Activated CD8-positive, alpha-beta T cell treated with anti-CD3 and anti-CD28 coated beads, Interleukin-2, amount 10 ng/mL, durations not matched to agents 7 days and 5 days (primary cell): ENCODE measurements at places on chromosomes 2 and 18.

- no peak for DNase-seq
These were observed 266.8 kb downstream of the ALPK2 start for GRCh38 chr18:58362027-58362575.

GRCh38 chr2:206520450-206520849 is 77.1 kb downstream of the ADAM23 start:
- DNase-seq: no peak

DNA sequence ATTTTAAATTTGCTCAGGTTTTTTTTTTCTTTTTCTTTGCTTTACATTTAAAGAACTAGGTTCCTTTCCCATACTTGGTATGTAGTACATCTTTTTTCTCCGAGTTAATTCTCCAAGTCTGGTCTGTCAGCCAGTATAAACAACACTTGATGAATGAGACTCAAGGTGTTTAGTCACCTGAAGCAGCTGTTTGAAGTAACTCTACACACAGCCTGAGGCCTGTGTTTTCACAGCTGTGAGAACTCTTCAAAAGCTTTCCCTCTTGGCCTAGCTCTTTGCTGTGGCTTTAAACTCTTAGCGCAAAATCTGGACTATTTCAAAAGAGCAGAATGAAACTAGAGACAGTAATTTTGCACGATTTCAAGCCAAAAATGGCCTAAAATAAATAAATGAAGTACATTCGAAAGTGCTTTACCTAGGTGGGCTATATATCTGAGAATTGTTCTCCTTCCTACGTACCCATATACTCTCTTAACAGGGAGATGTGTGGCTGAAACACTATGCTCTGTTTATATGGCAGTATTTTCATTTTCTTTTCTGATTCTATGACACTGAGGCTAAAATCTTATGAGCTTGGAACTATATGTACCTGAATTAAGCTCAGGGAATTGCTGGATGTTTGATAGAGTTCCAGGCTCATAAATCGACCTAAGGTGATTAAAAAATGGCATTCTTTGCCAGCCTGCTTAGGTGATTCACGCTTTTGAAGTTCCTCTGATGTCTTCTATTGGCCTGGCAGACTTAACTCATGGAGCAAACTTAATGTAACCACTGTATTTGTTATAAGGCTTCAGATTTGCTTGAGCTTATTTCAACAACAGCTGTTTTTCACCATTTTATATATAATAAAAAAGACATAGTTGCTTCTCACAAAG is 1044.1 kb upstream of the ZEB2 start:
- DNase-seq: no peak

GRCh38 chr18:35697869-35698268 is 116.3 kb downstream of the GALNT1 start:
- DNase-seq: no peak

DNA sequence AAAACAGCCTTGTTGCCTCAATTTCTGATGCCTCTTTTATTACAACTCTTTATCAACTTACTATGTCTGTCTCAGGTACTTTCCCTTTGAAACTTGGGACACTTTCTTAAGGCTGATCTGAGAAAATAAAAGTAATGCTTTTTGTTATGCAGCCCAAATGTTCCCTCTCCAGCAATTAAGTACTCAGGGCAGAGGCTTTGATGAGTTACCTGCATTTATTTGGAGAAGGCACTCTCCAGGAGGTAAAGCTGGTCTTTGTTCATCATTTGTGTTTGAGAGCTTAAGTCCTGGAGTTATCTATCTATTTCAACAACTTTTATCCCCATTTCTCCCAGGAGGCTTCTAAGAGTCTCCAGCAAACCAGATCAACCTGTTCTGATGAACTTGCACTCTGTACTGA is 259.2 kb downstream of the ASXL3 start:
- DNase-seq: no peak

GRCh38 chr2:217842017-217842416 is 160.8 kb downstream of the TNS1 start:
- no peak for DNase-seq

- no peak for DNase-seq
These were observed 60.4 kb upstream of the COPS8 start for GRCh38 chr2:237025090-237025865.

- DNase-seq: no peak
These were observed 135.6 kb upstream of the KLHL29 start for GRCh38 chr2:23249348-23249747.

DNA sequence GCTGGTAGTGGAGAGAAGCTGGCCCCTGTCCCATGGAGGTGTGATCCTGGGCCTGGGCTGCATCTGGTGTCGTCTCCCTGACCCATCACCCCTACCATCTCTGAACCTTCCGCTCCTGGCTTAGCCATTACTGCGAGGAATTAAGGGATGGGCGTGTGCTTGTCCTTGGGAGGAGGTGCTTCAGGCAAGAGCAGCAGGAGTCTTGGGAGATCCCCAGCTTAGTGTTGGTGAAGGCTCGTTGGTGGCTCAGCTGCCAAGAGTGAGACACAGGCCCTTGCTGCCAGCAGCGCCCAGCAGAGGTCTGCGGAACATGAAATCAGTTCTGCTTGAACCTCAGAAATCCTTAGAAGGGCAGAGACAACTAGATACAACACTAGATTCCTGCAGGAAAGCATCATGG is 59.9 kb upstream of the TGFA start:
- no peak for DNase-seq

DNA sequence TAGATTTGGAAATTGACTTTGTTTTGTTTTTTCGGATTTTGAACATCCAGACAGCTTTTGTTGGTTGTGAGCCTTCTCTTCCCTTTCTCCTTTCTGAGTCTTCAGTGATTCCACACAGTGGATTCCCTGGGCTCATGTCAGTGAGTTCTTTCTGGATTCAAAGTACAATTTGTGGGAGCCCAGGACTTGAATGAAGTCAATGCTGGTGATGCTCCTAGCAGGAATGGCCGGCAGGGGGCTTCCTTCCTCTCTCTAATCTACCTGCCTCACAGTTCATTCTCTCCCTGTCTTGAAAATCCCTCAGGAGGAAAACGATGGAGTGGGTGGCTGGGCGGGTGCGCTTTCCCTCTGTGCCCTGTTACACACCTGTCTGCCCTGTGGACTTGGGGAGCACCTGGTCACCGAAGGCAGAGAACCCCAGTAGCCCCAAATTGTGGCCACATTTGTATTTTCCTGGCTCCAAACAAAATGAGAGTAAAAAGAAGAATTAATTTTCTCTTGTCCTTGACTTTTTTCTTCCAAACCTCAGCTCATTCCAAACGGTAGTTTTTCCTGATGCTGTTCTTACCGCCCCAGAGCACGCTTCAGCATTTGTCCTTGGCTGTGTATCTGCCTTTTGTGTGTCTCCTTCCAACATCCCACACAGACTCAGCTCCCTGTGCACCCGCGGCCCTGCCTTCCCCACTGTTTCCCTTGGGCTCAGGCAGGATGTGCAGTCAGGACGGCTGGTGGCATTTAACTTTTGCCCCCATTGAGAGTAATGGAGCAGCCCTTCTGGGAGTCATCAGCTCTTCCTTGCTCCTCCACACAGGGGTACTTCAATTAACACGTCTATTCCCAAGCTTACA is 86.6 kb downstream of the MARCO start:
- DNase-seq: no peak

GRCh38 chr18:33751613-33752221 is 173.7 kb downstream of the ASXL3 start:
- DNase-seq: no peak

- DNase-seq: no peak
These were observed 1273.5 kb upstream of the CRIM1 start for GRCh38 chr2:35082072-35082471.
